ENCODE measurements at places on chromosomes 6 and 20. TPM values are rescaled to one million over a fixed set of nuclear protein-coding genes. Genes with fewer than 3 reads are reported as not detected.
A peak's percentile ranks its signal among the peaks of the same experiment; 100 is the strongest.

DNA sequence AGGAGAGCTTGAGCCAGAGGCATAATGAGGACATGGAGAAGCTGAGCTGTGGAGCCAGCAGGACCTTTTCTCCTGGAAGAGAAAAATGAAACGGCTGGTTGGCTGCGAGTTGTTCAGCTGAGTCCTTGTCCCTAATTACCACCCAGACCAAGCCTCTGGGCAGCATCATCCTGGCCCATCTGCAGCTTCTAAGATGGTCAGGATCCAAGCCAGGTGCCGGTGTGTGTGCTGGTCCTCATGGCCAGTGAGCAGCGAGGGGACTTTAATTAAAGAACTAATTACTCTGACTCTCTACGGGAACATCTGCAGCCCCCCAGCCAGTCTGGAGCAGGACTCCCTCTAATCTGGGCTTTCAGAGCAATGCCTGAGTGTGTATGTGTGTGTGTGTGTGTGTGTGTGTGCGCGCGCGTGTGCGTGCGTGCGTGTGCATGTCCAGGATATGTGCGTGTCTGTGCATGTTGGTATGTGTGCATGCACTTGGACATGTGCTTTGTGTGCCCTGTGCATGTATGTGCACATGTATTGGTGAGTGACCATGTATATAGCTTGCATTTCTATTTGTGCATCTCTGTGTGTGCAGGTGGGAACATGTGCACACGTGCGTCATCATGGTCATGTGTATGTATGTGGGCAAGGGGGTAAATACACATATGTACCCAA is 173.9 kb downstream of the DHX35 start:
- no peak overlapping the region for H3K27ac ChIP-seq
- peaks cover 12% of the 10 kb centered on the region for H3K27me3 ChIP-seq
- no peaks in the 10 kb centered on the region for H3K4me1 ChIP-seq
- H3K36me3 ChIP-seq, result no peaks in the 10 kb centered on the region
- no peak overlapping the region for H3K4me3 ChIP-seq

- no peak overlapping the region for H3K4me3 ChIP-seq
- DNase-seq, result no peak
- no peaks in the 10 kb centered on the region for H3K36me3 ChIP-seq
- H3K27ac ChIP-seq, result no peak overlapping the region
- H3K4me1 ChIP-seq, result no peaks in the 10 kb centered on the region
Measured at GRCh38 chr20:54549658-54550326, 74.4 kb downstream of the DOK5 start.

GRCh38 chr6:87364602-87365252 is 20.1 kb downstream of the C6orf163 start:
- no peak overlapping the region for H3K27ac ChIP-seq
- DNase-seq, result no peak
- no peak overlapping the region for H3K4me3 ChIP-seq
- peaks cover 8% of the 10 kb centered on the region for H3K36me3 ChIP-seq

- no peak for DNase-seq
- H3K4me3 ChIP-seq, result peak overlapping the region; percentile 38
- no peaks in the 10 kb centered on the region for H3K27me3 ChIP-seq
- no peaks in the 10 kb centered on the region for H3K36me3 ChIP-seq
- H3K4me1 ChIP-seq, result peaks cover 4% of the 10 kb centered on the region
Measured at GRCh38 chr20:14711652-14712051, 374.2 kb upstream of the FLRT3 start.

DNA sequence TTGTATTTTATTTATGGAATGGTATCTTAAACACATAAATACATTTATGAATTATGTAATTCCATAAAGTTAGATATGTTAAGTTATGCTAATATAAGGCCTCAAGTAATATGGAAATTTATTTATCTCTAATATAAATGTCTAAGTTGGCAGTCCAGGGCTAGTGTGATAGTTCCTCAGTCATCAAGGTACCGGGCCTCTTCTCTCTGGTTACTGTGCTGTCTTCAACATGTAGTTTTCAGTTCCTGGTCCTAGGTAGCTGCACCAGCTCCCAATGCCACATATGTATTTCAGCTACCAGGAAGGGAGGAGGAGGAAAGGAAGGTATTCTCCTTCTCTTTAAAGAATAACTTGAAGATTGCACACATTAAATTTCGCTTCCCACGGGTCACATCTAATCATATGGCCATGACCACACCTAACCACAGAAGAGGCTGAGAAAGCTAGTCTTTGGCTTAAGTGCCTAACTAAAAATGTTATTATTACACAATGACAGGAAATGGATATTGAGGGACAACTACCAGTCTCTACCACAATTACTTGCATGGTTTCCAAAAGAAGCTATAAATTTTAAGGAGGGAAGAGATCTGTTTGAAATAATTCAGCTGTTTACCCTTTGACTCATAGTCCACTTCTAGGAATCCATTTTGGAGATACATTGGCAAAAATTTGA is 68.6 kb downstream of the BCKDHB start:
- peaks cover 21% of the 10 kb centered on the region for H3K36me3 ChIP-seq
- H3K27me3 ChIP-seq, result no peaks in the 10 kb centered on the region
- H3K27ac ChIP-seq, result no peak overlapping the region
- no peak overlapping the region for H3K4me3 ChIP-seq
- H3K4me1 ChIP-seq, result no peaks in the 10 kb centered on the region

DNA sequence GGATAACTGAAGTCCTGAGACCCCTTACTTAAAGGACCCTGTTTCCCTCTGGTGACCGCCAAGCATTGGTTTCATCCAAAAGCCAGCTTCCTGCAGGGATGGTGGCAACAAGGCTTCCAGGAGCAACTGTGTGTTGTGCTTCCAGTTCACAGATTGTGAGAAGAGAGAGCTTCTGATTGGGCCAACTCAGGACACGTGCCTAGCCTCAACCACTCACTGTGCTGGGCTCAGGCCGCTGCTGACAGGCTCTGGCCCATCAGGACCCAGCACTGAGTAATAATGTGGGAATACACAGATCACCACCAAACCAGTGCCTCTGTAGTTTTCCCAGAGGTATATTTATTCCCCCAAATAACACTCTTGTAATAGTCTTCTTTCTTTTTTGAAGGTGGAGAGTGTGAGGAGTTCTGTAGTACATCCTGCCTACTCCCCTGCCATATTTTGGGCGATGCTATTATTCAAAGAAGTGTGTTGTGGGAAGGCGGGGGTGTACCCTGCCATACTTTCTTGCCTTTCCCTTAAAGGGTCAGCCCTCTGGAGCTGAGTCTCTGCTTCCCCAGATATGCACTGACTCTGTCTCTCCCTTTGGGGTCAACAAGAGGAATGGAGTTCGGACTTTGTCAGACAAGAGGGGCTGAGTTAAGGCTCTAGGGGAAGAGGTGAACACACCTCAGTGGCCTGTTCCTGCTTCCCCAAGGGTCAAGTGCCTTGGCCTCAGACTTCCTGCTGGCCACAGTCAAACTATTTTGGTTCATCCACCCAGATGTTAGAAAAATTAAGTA is 23.2 kb downstream of the PPP1R16B start:
- H3K4me1 ChIP-seq, result peaks cover 4% of the 10 kb centered on the region
- no peak overlapping the region for H3K27ac ChIP-seq
- H3K4me3 ChIP-seq, result no peak overlapping the region
- DNase-seq, result no peak
- H3K36me3 ChIP-seq, result peaks cover 12% of the 10 kb centered on the region
- H3K27me3 ChIP-seq, result no peaks in the 10 kb centered on the region

DNA sequence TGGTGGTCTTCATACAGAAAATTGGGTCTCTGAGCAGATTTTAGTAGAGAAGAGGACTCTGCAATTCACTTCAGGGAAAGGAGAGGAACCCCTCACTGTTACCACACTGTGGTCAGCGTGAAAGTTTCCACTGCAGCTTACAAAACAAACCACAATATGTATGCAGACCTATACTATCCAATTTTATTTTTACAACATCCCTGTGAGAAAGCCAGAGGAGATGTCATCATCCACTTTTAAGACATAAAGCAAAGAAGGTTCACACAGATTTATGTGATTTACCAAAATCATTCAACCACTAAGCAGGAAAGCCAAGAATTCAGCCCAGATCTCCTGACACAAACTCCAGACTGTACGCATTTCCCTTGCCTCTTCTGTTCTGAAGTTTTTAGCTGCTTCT is 442.4 kb downstream of the FRK start:
- H3K27ac ChIP-seq, result no peak overlapping the region
- no peaks in the 10 kb centered on the region for H3K36me3 ChIP-seq
- H3K27me3 ChIP-seq, result no peaks in the 10 kb centered on the region
- no peak for DNase-seq
- H3K4me3 ChIP-seq, result no peak overlapping the region

- H3K27ac ChIP-seq, result no peak overlapping the region
- DNase-seq, result no peak
- H3K36me3 ChIP-seq, result peaks cover 13% of the 10 kb centered on the region
- no peaks in the 10 kb centered on the region for H3K4me1 ChIP-seq
Measured at GRCh38 chr20:32731882-32732266, 11.4 kb downstream of the COMMD7 start.

GRCh38 chr20:2174067-2174466 is 72.4 kb downstream of the STK35 start:
- peaks cover 20% of the 10 kb centered on the region for H3K27me3 ChIP-seq
- H3K27ac ChIP-seq, result no peak overlapping the region
- H3K4me1 ChIP-seq, result no peaks in the 10 kb centered on the region
- no peaks in the 10 kb centered on the region for H3K36me3 ChIP-seq
- no peak for DNase-seq
- no peak overlapping the region for H3K4me3 ChIP-seq

DNA sequence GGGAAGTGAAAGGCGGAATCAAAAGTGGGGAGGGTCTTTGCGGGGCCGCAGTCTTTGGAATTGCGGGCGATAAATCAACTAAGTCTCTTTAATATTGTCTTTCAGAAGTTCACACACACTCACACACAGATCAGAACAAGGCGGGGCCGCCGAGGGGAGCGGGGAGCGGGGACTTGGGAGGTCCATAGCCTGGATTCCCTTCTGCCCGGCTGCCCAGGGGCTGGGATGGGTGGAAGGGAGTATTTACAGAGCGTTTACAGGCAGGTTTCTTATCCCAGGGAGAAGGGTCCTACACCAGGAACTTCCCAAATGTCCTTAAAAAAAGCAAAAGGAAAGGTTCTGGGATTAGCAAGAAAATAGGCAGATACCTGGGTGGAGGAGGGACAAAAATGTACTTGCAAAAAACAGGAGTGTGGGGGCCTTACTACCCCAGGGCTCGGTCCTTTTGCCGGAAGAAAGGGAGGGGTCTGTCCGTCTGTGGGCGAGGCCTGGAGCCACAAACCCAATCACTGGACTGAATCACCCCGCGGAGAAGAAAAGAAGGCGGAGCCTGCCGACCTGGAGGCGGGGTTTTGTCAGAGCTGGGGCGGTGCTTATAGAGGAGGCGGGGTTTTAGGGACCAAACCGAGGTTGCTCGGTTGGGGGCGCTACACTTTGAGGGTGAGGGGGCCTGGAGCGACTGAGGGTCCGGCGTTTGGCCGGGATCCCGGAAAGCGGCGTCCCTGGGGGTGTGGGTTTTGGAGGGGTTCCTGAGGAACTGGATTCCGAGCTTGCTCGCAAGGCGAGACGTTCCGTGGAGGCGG is 3.2 kb downstream of the PRRT1 start:
- H3K36me3 ChIP-seq, result no peaks in the 10 kb centered on the region
- DNase-seq, result peak; percentile 94
- no peaks in the 10 kb centered on the region for H3K27me3 ChIP-seq

DNA sequence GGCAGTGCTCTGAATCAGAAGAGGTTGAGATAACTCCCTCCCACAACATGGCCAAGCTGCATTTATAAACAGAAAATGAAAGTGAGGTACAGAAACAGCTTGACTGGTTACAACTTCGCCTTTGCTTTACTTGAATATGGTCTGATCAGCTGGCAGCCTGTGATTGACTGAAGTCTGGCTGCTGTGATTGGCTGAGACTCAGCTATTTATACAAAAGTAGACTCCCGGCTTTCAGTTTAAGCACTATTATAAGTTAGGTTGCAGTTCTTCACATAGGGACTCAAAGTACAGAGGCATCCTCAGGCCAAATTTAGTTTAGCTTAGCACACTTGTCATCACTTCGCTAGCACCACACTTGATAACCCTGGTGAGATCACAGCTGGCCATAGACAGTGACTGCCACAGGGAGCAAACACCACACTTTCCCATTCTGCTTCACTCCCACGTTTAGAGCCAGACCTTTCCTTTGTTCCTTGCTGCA is 362.6 kb downstream of the EPM2A start:
- no peaks in the 10 kb centered on the region for H3K27me3 ChIP-seq
- H3K27ac ChIP-seq, result no peak overlapping the region
- H3K4me1 ChIP-seq, result no peaks in the 10 kb centered on the region
- no peaks in the 10 kb centered on the region for H3K36me3 ChIP-seq
- no peak for DNase-seq

The IL20RA gene
- total RNA-seq, result 0.57 TPM

The BPIFB2 gene
- not detected for total RNA-seq

The PREX1 gene
- total RNA-seq, result 65.3 TPM

The SNPH gene
- total RNA-seq, result 1.9 TPM

The TRMT11 gene
- total RNA-seq, result 28.5 TPM

The PLCB4 gene
- total RNA-seq, result 15.3 TPM
